ENCODE measurements at places on chromosomes 3 and 15.

DNA sequence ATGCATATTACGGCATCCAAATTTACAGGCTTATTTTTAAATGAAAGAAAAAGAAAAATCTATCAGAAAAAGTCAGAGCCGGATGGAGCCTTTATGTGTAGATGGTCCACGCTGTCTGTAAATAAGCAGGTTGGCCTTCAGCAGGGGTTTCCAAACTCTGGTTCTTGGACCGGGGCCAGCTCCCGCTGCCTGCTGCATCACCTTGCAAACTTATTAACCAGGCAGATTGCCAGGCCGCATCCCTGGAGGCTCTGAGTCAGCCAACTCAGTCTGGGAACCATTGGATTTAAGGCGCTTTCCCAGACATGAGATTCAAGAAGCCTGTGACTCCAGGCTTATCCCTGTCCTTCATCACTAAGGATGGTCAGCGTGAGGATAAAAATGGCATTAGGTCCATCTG lies 212.4 kb downstream of the OPA1 start:
- peak; percentile 78 for DNase-seq

DNA sequence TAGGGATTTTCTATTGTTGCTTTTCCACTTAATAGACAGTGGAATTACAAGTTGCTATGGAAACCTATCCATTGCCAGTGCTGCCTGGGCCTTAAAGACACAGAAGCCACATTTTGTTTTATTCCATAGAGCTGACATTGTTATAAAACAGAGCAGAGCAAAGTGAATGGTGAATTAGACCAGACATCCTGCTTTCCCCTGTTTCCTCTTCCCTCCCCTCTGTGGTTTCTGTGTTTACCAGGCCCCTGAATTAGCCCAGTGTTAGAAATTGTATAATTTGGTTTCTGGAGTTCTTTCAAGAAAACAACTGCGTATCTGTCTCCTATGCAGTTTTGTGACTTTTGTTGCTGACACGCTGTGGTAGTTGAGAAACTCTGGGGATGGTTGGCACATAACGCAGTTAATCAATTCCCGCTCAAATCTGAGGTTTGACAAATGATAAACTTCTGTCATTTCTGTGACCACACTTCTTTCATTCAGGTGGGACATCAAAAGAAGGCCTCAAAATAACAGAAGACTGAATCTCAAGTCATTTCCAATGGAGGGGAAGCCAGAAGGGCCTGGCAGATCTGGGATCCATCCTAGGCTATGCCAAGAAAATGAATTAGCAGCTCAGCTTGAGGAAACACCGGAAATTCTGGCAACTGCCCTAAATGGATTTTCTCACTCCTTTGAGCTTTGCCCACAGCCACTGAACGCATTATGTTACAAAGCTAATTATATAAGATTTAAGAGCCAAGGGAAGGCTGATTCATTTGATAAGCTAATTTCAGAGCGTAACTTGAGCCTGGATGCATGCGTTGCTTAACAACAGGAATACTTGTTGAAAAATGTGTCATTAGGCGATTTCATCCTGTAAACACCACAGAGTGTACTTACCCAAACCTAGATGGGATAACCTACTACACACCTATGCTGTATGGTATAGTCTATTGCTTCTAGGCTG lies 46.9 kb downstream of the NR1D2 start:
- DNase-seq, result no peak

DNA sequence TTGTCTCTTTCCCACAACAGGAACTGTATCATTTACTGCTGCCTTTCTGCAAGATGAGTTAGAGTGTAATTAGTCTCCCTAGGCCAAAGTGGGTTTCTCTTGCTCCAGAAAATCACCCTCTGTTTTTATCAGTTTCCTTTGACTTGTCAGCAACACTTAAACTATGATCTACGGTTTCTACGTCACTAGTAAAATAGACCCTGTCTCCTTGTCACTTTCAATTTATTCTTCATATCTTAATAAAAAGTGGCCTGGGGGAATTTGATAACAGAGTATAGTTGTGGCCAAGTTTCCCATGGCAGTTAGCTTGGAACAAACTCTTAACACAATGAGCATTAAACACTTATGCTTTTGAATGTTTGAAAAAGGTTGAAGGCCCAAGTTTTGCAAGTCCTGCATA lies 79.6 kb downstream of the CGNL1 start:
- DNase-seq, result no peak

DNA sequence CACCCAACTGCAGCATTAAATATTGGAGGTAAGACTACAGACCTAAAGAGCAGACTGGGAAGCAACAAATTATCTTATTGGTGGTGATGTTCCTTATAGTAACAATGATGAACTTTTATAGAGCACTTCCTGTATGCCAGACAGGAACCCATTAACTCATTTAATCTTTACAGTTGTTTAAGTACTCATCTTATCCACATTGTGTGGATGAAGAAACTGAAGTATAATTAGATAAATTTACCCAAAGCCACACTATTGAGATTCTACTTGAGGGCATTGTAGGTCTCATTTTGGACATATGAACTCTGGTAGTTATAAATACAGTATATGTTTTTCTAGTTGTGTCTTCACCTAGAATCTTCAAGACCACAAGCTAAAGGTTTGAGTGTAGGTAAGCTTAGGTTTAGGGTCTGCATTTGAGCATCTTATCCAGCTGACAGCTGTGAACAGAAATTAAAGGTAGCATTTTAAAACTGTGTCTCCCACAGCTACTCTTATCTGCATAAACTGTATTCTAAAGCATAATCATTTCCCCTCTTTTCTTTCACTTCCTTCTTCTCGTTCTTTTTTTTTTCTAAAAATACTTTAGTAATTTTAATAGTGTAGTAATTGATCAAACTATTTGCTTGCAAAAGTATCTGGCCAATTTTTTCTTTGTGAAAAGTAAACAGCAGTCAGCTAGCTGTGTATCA lies 138.2 kb downstream of the UBE2E2 start:
- no peak for DNase-seq

- no peak for DNase-seq
Measured at GRCh38 chr3:16511681-16512434, 1.6 kb downstream of the RFTN1 start.

GRCh38 chr3:63911509-63911872 lies 692 bp downstream of the SCAANT1 start:
- no peak for DNase-seq

GRCh38 chr15:82856397-82857170 lies 47.2 kb downstream of the WHAMM start:
- DNase-seq, result no peak

GRCh38 chr3:4850211-4850927 lies 128.9 kb upstream of the BHLHE40 start:
- DNase-seq, result no peak

- DNase-seq, result no peak
Measured at GRCh38 chr3:179037351-179037750, 34.3 kb downstream of the ZMAT3 start.

DNA sequence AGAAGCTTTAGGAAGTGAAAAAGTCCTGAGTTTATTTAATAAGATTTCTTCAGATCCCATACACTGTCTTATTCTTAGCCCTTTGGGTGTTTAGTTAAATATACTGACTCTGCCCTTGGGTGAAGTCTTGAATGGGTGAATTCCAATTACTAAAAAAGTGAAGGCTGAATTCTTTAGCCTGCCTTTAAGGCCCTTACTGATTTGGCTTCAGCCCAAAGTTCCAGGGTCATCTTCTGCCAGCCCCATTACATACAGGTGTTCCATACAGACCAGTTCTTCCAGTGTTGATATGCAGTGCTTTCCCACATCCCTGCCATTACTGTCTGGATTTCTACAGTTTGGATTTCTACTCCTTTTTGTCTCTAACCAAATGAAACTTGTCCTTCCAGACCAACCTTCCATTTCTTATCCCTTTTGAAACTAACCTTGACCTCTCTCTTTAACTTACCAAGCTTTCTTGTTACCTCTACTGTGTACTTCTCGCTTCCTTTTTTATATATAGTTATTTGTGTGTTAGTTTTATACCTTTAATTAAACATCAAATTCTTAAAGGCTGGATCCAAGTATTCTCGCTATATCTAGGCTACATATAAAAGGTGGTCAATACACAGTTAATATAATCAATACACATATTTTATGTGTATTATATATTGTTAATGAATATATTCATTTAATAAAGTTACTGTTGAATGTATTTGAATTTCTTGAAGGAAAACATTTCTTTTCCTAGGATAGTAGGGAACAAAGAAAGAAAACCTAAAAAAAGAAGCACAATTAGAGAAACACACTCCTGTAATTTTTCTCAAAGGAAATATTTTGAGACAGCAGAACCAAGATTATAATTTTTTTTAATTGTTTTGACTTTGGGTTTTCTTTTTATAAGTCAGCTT lies 15.0 kb downstream of the MBNL1 start:
- no peak for DNase-seq

DNA sequence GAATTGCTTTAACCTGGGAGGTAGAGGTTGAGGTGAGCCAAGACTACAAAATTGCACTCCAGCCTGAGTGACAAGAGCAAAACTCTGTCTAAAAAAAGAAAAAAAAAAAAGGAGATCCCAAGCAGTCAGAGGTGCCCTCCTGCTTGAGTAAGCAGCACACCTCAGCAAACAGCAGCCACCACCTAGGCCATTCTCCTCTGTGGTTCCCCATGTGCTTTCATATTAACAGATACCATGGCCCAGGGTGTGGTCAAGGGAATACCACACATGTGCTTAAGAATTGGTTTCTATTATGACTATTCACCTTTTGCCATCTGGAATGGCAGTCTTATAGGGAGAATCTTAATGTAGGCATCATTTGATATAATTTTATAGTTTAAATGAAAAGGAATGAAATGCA lies 24.7 kb upstream of the CSPG5 start:
- no peak for DNase-seq

DNA sequence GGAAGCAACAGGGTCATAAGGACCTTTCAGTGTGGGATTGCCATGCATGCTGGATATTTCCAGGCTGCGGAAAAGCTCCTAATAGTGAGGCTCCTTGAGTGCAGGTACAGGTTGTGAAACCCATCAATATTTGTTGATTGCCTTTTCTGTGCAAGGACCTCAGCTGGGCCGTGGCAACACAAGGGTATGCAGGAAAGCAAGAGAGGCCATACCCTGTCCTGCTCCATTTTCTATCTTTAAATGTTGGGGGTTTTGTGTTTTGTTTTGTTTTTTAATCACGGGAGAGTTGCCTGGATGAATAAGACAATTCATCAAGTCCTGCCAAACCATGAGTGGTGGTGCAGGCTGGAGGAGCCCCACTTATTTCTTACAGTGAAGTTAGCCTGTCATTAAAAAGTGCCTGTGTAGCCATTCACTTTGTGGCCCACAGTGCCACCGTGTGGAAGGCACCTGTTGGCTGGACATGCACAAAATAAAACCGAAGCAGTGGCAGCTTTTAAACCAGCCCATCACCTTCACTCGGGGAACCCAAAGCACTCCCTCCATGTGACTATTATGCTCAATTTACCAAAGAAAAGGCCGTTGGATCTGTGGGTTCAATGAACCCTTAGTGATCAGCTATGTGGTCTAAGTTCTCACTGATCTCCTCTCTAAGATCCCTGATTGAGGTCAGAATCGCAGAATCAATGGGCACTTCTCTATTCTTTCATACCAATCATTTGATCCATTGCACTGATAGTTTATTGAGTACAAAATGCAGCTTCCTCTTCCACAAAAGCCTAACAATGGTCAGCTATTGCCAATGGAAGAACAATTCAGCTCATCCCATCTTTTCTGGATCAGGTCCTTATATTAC lies 42.2 kb downstream of the CLDN18 start:
- no peak for DNase-seq

DNA sequence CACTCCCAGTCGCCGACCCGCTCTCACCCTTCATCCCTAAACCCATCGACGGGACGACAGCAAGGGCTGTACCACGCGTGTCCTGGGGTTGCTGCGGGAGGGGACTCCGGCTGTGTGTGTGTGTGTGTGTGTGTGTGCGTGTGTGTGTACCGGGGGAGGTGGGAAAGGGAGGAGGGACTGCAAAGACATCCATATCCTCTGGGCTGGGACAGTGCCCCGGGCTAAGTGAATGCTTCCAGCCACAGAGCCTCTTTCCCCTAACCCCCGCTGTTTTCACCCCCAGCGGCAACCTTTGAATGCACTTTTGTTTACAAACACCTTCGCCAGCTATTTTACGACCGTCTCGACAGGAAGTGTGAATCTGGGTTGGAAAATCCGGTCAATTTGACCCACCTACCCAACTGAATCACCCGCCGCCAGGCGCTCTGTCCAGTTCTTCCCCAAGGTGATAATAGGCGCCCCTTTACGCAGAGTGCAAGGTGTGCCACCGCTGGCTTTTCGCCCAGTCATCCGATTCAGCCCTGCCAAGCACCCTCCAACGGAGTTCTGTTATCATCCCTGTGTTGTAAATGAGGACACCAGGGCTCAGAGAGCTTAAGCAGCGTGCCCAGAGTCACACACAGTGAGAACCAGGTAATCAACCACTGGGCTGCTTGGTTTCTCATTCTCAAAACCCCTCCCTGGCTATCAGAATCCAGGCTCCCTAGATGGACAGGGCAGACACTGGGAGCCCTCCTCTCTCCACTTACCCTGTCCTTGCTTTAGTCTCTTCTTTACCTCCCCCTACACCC lies 739 bp upstream of the AMOTL2 start:
- DNase-seq, result no peak

GRCh38 chr15:74807282-74807681 lies 5.4 kb upstream of the LMAN1L start:
- DNase-seq, result no peak

DNA sequence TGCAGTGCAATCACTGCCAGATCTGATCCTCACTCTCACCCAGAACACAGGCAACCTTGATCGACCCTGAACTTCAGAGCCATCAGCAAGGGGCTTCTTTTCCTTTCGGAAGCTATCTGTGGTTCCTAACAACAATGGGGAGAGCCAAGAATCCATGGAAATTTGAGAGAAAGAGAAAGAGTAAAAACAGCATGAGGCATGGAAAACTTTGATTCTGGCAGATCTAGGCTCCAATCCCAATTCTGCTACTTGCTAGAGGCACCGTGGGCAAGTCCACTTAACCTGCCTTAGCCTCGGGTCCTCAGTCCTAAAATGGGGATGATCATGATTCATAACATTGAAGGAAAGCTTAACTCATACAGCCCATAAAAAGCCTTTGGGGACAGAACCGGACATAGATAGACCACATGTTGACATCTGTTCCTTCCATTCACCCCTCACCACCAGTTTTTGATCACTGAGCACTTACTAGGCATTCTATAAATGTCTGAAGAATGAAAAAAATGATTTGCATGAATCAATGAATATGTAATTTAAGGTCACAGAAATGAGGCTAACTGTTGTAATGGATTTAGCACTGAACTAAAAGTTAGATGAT lies 605.7 kb upstream of the CFAP20DC start:
- DNase-seq, result no peak

- no peak for DNase-seq
Measured at GRCh38 chr3:151283387-151283786, 5.0 kb upstream of the P2RY14 start.

GRCh38 chr15:31328969-31329639 lies 2.5 kb downstream of the KLF13 start:
- peak; percentile 72 for DNase-seq

- DNase-seq, result no peak
Measured at GRCh38 chr3:52403955-52404354, 40.9 kb downstream of the SEMA3G start.

GRCh38 chr3:11072631-11073030 lies 80.1 kb downstream of the SLC6A1 start:
- DNase-seq, result no peak

GRCh38 chr3:177522051-177522450 lies 324.8 kb upstream of the TBL1XR1 start:
- DNase-seq, result no peak
